ENCODE measurements at places on chromosomes 12 and 14.

- DNase-seq: no peak
These were observed 17.7 kb downstream of the SLC4A8 start for GRCh38 chr12:51442324-51442723.

GRCh38 chr12:90959538-90960139 lies 4.7 kb upstream of the CCER1 start:
- peak; percentile 26 for DNase-seq

GRCh38 chr12:90672081-90672480 lies 282.9 kb downstream of the CCER1 start:
- DNase-seq: no peak

DNA sequence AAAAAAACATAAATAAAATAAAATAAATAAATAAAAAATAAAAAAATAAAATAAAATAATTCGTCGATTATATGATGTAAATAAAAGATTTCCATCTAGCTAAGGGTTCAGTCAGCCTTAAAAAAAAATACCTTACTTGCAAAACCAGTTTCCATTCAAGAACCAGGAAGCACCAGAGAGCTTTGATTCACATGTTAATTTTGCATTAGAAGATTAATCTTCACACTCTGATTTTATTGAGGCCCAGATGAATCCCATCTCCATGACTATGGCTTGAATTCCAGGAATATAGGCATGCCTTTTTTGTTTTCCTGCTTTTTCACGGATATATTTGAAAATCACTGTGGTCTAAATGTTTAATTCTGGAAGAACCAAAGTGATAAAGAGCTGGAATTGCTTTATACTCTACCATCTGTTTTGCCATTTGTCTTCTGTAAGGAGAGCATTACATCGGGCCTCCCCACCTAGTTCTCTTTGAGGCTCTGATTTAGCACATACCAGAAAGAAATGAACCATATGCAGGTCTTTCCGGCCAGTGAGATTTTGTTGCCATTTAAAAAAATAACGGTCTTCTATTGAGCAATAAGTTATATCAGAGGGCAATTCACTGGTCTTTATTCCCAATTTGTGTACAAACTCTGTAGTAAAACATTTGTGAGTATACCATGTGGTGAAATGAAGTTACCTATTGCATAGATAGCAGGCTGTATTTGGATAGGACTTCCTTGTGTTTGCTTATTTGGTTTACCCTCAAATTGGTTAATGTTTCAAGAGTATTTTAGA lies 175.5 kb downstream of the AEBP2 start:
- DNase-seq: no peak

DNA sequence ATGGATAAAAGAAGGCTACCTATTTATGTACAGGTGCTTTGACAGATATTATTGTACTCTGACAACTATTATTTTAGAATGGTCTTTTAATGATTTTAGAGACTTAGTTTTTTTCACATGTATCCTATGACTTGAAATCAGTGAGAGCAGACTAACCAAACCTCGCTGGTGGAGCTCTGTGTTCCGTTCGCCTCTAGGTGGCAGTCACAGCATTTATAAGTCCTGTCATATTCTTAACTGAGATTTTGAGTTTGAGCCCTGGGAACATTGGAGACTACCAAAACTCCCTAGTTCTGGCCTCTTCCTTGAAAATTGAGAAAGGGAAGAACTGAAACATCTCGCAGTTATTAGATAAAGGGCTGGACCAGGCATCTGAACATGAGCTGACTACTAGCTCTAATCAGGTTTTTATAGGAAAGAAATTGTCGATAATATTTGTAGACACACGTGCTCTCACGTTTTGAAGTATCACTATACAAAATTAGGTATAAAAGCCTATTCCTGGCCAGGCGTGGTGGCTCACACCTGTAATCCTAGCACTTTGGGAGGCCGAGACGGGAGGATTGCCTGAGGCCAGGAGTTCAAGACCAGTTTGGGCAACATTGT lies 48.3 kb downstream of the TTLL5 start:
- peak; percentile 44 for DNase-seq

DNA sequence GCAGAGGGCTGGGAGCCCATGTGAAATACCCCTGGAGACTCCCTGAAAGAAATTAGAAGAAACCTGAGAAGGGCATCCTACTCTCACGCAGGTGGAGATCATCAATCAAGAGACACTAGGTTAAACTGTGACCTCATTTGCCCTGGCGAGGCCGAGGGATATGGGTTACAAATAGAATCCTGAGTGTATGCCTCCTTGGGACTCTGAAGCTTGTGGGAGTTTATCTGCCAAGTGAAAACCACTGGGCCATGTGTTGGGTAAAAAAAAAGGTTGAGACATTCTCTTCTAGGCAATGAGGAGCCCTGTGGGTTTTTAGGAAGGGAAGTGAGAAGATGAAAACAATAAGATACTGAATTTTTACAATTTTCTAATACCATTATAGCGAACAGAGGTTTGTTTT lies 160.7 kb upstream of the ARID2 start:
- no peak for DNase-seq

DNA sequence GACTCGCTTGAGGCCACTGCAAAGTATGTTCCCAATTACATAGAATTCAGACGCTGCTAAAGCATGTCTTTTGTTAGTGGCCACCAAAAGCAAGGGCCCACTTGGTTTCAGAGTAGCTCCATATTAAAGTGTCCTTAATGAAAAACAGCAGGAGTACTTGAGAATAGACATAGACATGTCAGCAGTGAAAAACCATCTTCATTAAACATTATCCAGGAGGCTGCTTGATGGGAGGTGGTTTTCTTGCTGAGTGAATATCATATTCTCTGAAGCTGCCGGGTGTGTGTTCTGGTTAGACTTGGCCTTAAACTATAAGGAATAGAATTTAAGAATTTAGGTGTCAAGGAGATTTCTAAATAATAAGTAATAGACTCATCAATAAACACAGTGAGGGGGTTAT lies 79.5 kb upstream of the CCDC198 start:
- no peak for DNase-seq

DNA sequence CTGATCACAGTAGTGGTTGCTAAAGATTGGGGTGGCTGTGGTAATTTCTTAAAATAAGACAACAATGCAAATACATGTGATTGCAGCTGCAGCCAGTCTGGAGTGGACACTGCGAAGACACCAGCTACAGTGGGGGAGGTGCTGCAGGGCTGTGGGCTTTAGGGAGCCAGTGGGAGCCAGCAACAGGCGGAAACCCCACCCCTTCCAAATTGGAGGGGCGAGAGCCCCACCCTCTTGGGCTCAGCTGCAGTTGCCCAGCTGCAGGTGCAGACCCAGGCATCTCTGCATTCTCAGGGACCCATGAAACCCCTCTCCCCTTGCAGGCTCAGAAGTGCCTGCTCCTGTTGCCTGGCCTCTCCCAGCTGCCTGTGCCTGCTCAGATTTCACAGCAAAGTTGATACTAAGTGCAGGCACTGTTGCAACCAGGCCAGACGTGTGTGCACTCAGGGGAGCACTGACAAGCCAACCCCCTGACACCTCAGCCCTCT lies 104.8 kb downstream of the MYF5 start:
- DNase-seq: no peak

DNA sequence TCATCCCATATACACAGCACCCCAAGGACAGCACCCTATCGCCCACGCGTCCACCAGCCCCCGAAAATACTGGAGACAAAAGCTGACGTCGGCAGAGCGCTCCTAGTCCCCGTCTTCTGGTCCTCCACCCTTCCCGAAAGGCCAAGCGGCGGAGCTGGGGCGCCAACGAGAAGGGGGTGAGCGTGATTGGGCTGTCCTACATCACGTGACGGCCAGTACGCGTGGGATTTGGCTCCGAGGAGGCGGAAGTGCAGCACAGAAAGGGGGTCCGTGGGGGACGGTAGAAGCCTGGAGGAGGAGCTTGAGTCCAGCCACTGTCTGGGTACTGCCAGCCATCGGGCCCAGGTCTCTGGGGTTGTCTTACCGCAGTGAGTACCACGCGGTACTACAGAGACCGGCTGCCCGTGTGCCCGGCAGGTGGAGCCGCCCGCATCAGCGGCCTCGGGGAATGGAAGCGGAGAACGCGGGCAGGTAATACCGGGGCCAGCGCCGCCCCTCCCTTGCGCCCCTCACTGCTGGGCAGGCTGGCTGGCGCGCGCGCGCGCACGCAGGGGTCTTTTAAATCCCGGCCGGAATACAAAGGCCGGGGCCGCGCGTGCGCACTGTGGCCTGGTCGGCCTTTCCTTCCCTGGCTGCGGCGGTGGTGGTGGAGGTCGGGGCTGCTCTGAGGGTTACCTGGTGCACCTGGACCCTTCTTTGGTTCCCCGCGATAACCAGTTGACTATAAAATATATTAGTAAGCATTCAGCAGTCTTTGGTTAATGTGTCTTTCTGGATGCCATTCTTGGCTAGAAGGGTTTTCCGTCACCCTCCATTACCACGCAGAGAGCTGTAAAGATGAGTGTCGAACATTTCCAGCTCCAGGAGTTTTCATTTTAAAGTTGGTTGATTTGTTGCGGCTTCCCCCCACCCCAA lies at the start of gene TDG:
TSS of gene TDG (plus strand) at position 283 of the 915 bp plus-strand sequence. CDS start at position 449, 166 bp downstream.
- peak; percentile 97 for DNase-seq

DNA sequence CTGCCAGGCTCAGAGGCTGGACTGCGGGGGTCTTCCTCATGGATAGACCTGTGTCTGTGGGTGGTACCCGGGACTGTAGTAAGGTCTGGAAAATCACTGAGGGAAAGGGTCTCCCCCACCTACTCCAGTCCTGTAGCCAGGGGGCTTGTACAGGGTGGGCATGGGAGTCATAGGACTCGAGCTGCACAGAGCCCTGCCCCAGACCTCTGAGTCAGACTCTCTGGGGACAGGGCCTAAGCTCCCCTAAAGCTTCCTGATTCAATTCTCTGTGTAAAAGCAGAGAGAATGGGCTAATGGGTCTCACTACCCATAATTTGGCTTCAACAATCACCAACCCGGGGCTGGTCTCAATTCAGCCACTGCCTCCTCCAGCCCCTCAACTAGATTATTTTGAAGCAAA lies 27.0 kb downstream of the LRTM2 start:
- no peak for DNase-seq

DNA sequence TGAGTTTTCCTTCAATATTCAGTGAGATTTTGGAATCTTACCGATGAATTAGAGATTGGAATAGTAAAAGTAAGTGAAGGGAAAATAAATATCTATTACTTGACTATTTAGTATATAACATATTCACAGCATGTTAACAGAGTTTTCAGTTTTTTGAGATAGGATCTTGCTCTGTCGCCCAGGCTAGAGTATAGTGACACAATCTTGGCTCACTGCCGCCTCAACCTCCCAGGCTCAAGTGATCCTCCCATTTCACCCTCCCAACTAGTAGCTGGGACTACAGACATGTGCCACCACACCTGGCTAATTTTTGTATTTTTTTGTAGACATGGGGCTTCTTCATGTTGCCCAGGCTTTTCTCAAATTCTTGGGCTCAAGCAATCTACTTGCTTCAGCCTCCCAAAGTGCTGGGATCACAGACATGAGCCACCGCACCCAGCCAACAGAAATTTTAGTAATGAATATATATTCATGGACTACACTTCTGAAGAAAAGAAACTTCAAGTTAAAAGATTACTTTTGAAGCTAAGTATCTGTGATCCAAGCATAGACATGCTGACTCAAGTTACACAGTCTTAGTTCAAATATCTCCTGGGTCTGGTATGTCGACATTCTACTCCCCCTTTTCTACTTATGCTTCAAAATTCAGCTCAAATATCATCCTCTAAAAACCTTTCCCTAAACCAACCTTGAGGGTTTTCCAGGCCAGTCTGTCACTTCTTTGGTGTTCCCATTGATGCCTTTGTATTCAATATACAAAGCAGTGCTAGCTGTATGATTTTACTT lies 13.8 kb downstream of the UBE2N start:
- DNase-seq: no peak

GRCh38 chr12:71958457-71958856 lies 19.8 kb downstream of the TPH2 start:
- DNase-seq: no peak

DNA sequence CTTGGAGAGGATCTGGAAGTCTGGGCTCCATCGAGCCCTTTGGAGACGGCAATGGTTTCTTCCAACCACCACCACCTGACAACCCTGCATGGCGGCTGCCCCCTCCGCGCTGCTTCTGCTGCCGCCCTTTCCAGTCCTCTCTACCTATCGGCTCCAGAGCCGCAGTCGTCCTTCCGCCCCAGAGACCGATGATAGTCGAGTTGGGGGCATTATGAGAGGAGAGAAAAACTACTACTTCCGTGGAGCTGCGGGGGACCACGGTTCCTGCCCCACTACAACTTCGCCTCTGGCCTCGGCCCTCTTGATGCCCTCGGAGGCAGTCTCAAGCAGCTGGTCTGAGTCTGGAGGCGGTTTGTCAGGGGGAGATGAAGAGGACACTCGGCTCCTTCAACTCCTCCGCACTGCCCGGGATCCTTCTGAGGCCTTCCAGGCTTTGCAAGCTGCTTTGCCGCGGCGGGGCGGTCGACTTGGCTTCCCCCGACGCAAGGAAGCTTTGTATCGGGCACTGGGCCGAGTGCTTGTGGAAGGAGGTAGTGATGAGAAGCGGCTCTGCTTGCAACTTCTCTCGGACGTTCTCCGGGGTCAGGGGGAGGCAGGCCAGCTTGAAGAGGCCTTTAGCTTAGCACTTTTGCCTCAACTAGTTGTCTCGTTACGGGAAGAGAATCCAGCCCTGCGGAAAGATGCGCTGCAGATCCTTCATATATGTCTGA lies 499 bp downstream of the TOGARAM1 start:
- DNase-seq: no peak

DNA sequence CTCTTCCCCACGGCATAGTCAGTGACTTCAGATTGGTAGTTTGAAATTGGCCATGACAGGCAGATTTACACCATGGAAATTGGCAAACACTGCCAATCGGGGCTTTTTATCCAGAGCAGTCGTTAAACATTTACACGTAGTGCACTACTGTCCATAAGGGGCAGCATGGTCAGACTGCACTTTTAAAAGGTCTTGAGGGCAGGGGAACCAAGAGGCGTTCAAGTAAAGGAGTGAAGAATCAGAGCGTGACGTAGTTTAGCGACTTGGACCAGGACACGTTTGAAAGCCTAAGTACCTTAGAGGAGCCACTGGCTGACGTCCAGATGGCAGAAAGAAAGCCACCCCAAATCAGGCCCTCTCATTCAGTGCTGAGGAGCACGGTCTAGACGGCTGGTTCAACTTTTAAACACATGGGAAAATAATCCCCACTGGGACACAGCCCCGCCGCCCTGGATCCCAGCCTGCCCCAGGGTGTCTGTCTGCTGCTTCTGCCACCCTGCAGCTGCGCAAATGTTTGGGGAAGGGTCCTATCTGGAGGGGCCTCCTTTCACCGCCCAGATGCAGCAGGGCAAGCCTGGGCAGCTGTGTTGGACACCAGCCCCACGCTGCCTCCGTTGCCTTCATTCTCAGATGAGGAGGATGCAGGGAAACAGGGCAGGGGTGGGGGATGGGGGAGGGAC lies 52.5 kb upstream of the PPP2R5C start:
- no peak for DNase-seq
